ENCODE measurements at places on chromosomes 11 and 22.

- DNase-seq, result no peak
Observed at GRCh38 chr11:126233391-126233790, 21.8 kb downstream of the FAM118B start.

DNA sequence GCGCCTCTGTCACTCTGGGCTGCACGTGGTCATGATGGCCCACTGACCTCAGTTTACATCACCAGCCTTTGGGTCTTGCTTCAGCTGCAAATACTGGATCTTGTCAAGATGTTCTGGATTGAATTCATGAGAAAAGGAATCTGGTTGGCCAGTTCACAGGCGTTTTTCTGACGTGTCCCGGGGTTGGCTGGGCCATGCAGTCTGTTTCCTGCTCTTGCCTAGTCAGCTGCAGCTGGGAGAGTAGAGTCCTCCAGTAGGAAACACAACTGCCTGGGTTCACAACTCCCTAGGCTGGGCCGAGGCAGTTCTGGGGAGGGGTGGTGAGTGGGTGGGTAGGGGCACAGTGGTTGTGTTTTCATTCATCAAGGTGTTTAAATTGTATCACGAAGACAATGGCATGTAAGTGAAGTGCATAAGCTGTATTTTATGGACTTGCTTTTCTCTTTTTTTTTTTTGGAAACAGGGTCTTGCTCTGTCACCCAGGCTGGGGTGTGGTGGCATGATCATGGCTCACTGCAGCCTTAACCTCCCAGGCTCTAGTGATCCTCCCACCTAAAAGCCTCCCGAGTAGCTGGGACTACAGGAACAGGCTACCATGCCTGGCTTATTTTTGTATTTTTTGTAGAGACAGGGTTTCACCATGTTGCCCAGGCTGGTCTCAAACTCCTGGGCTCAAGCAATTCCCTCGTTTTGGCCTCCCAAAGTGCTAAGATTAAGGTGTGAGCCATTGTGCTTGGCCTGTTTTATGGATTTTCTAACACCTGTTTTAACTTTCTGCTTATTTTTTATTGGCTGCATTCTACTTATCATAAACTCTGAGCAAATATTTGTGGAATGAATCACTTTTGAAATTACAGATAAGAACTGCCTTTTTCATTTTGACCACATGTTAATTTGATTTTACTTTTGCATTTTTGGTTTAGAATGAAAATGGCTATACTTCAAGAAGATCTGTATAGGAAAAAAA lies 54.0 kb upstream of the PITPNB start:
- no peak for DNase-seq

GRCh38 chr11:128354476-128354875 lies 232.9 kb downstream of the ETS1 start:
- DNase-seq, result no peak

- DNase-seq, result no peak
Observed at GRCh38 chr11:110349138-110349996, 53.0 kb upstream of the RDX start.

- no peak for DNase-seq
Observed at GRCh38 chr11:102603091-102603490, 22.0 kb downstream of the MMP20 start.

DNA sequence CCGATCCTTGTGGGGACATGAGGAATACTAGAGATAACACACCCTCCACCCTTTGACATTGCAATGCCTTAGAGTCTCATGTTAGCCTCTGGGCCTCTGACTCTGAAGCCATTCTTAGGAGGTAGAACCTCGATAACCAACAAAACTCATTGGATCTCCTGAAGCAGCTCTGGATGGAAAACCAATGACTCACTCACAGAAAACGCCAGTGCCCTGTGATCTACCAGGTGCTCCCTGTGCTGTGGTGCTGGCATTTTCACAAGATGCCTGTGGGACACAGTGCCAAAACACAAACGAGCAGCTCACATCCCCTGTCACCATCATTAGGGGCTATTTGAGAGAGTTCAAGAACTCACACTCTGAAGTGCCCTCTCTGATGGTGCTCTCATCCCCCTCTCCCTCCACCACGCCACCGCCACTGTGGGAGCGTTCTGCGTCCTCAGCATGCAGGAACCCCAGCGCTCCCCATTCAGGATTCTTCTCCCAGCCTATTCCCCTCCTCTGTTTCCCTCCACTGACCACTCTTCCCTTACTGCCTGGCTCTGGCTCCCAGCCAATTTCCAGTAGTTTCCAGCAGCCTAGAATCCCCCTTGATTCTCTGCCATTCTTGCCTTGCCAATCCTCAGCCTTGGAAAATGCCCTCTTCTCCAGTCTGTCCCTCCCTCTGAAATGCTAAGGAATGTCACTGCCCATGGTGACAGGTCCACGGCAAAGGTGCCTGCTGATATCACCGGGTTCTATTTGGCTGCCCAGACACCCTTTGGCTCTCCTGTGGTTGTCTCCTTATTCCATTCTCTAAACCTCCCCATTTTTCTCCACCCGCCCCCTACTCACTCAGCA lies 4.7 kb upstream of the POLD4 start:
- DNase-seq, result no peak

DNA sequence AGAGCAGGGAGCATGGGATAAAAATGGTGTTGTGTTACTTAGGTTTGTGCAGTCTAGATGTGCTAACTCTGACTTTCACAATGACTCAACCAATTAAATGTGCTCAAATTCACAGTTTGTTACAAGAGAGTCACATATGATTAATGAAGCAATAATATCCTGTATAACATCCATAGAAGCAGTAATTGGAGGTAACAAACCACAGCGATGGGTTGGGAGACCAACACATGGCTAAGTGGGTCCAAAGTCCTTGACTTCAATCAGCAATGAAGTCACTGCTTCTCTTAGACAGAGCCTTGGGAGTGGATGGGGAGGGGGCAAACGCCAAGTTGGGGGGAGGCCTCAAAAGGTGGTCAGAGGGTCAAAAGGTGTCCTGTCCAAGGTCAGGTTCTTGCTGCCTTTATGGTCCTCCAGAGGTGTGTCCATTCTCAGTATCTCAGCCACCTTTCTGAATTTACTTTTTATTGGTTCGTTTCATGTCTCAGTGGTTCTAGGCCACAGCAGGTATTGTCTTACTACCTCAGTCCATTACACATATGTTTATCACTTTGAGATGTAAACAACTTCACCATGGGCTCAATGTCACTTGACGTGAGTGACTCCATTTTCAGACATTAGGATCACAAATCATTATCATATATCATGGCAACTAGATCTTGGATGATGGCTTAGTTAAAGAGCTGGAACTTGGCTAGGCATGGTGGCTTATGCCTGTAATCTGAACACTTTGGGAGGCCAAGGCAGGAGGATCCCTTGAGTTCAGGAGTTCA lies 32.4 kb downstream of the SLN start:
- no peak for DNase-seq

DNA sequence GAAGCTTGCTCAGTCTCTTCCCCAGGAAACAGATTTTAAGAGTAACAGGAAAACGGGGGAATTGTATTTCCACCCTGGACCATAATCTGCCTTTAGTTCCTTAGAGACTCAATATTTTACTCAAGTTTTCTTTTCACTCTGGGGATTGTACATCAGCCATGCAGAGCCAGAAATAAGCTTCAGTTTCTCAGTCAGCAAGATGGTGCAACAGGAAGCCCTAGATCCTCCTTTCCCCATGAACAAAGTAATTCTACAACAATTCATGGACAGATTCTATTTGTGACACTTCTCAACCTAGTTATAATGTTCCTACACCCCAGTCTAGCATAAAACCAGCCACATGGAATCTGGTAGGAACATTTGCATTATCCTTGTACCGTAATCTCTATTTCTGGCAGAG lies 24.7 kb downstream of the OR8B2 start:
- DNase-seq, result no peak

- no peak for DNase-seq
Observed at GRCh38 chr11:72410956-72411355, 23.4 kb downstream of the CLPB start.

- DNase-seq, result no peak
Observed at GRCh38 chr11:22879630-22880029, 19.4 kb upstream of the CCDC179 start.

GRCh38 chr11:76598426-76598839 lies 72.1 kb downstream of the LRRC32 start:
- no peak for DNase-seq

DNA sequence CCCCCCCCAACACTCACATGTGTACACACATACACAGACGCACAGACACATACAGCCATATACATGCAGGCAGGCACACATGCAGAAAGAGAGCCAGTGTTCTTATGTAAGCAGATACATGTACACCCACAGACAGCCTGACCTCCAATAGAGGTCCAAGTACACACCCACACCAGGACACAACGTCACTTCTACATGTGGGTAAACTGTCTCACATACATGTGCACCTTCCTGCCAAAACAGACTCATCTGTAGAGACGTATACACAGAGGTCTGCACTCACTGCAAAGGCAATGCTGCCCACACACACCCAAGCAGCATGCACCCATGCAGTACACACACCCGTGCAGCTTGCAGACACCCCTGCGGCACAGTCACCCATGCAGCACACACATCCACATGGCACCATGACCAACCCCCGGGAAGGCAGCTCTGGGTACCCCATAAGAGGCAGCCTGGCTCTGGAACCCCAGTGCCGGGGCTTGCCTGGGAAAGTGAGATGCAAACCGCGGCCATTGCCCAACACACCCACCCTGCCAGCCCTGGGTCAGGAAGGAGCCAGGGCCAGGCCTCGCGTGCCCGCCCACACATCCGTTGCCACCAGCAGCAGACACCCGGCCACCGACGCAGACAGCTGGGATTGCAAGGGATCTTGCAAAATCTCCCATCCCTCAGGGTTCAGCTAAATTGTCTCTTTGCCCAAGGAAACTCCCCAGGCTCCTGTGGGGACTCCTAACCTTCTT lies 10.1 kb downstream of the CASTOR1 start:
- no peak for DNase-seq

GRCh38 chr11:38718049-38718448 lies 2120.0 kb upstream of the RAG2 start:
- DNase-seq, result no peak

DNA sequence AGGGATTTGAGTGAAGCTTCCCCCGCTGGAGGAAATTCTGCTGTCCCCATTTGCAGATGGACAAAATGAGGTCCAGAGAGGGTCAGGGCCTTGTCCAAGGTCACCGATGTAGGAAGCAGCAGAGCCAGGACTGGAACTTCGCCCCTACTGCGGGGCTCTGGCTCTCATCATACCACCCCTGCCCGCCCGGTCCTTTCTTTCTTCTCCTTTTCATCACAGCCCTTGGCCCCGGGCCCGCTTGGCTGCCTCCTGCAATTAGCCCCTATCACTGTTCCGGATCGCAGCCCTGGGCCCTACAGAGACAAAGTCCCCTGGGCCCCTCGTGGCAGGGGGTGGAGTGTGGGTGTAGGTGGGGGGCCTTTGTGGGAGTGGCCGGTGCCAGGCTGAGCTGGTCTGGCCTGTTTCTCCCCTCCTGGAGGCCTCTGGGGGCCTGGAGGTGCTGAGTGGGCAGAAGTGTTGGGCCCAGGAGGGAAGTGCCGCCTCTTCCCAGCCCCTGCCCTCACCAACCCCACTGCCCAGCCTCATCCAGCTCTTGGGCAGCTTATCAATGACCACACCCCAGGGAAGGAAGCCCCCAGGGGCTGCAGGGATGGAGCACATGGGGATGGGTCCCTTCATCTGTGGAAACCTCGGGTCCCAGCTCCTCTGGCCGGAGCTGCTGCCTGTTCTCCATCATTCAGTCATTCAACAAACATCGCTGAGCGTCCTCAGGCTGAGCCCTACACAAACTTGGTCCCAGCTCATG lies 3.4 kb downstream of the EMID1 start:
- DNase-seq, result no peak

GRCh38 chr11:69000831-69001242 lies 12.2 kb downstream of the MRGPRF start:
- peak; percentile 5 for DNase-seq

- DNase-seq, result no peak
Observed at GRCh38 chr22:45318558-45319323, 9.0 kb downstream of the FAM118A start.

GRCh38 chr11:74085542-74085892 lies 76.6 kb upstream of the UCP3 start:
- DNase-seq, result no peak

- DNase-seq, result no peak
Observed at GRCh38 chr11:473962-474785, 24.1 kb downstream of the PTDSS2 start.

DNA sequence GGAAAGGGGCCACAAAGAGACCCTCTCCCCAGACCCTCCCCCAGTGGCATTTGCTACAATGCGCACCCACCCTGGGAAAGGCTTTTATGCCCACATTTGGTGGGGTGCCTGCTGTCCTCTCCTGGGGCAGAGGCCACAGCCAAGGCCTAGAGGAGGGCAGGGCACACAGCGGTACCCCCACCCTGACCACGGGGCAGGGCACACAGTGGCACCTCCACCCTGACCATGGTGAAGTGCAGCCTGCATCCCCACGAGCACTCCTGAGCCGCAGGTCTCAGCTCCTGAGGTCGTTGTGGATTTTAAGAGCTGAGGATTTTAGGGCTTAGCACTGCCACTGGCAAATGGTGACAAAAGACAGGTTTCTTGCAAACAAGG lies 34.1 kb downstream of the CERK start:
- DNase-seq, result no peak

- no peak for DNase-seq
Observed at GRCh38 chr22:17260298-17260697, 41.1 kb upstream of the ADA2 start.

GRCh38 chr22:24087071-24087795 lies 76.1 kb downstream of the CABIN1 start:
- no peak for DNase-seq

- peak; percentile 8 for DNase-seq
Observed at GRCh38 chr11:2584812-2585565, 114.8 kb downstream of the KCNQ1OT1 start.

Data from progenitor cell of endocrine pancreas (in vitro differentiated cells).